ENCODE measurements at places on chromosomes 3 and 15.

DNA sequence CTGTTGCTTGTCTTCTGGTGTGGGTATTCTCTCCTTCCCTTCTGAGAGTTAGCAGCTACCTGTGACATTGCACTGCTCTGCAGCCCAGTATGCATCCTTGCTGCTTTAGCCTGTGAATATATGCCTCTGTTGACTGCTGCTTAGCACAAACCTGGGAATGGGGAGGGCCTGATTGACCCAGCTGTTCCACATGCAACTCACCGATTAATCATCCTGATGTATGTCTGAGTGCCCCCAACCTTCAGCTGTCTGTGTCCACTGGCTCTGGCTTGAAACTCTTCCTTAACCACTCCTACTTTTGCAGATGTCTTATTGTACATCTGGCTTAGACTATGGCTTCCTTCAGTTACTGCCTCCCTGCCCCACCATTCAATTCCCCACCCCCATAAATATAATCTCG, 119.1 kb downstream of the RASA2 start:
- DNase-seq, result no peak

DNA sequence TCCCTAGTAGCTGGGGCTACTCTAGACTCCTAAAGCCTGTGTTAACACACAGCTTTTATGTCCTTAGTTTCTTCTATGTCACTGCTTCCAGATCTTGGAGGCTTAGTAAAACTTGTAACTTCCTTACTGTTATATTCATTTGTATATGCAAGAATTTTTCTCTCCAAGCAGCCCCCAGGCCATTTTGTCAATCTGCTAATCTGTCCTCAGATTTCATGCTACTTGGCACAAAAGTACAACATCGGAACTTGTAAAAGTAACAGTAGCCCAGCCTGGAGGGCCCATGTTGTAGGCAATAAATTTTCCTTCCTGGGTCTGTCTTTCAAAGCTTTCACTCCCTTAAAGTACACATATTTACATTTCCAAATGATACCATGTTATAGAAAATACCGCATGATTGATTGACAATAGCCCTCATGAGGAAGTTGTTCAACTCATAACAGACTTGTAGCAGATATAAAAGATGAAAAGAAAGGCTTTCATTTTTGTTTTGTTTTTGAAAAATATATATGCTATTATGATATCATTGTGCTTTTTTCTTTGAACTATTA, 324.2 kb downstream of the NEK10 start:
- no peak for DNase-seq

- DNase-seq, result no peak
Measured at GRCh38 chr15:55654561-55655031, 66.5 kb upstream of the PYGO1 start.

DNA sequence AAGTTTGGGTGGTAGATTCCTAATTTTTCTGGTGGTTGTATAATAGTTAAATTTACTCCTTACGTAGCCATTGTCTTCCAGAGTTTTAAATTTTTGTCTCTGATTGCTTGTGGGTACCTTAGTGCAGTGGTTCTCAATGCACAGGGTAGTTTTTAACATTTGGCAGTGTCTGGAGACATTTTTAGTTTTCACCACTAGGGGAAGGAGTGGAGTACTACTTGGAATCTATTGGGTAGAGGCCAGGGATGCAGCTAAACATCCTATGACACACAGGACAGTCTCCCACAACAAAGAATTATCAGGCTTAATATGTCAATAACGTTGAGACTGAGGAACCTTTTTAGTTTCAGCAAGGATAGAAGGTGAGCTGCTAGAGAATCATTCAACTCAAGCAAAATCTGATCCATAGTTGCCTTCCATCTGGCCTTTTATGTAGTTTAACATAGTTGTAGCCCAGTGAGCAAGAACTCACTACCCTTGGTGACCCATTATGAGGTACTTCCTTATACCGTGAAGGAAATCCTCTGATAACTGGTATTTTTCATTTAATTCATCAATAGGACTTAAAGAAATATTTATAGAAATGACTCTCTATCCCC, 8.6 kb upstream of the STX19 start:
- DNase-seq, result peak; percentile 8

DNA sequence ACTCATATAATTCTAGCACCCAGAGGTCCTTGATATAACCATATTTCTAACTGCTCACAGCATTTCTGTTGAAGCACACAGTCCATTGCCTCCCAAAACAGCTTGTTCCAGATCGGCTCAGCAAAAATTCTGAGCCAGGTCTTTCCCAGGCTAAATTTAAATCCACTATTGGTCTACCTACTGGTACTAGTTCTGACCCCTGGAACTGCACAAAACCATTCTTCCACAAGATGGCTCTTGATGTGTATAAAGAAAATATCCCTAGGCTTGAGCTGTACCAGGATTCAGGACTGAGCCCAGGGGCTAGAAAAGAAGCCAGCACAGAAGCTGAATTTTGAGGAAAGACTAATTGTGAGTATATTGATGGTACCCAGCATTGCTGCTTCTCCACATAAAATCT, 75.4 kb upstream of the ABHD17C start:
- no peak for DNase-seq

DNA sequence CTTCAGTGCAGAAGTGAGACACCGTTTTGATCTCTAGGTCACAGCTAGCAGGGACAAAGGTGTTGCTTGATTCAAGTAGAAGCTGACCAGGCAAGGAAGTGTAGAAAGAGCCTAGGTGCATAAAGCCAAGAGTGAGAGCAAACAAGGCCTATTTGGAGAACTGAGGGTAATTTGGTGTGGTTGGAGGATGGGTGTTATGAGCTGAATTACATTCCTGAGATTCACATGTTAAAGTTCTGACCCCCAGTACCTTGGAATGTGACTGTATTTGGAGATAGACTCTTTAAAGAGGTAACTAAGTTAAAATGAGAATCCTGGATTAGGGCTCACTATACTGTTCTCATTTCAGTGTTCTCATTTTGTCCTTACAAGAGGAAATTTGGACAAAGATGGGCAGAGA, 191.3 kb downstream of the ZMAT3 start:
- DNase-seq, result no peak

DNA sequence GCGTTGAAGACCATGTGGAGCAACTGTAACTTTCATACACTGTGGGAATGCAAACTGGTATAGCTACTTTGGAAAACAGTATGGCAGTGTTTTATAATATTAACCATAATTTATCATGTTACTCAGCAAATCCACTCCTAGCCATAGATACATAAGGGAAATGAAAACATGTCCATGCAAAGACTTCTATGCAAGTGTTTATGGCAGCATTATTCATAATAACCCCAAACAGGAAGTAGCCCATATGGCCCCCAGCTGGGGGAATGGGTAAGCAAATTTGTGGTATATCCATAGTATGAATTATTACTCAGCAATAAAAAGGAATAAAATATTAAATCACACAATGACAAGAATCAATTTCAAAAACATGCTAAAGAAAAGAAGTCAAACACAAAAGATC, 23.0 kb upstream of the GATA2 start:
- DNase-seq, result peak; percentile 20

DNA sequence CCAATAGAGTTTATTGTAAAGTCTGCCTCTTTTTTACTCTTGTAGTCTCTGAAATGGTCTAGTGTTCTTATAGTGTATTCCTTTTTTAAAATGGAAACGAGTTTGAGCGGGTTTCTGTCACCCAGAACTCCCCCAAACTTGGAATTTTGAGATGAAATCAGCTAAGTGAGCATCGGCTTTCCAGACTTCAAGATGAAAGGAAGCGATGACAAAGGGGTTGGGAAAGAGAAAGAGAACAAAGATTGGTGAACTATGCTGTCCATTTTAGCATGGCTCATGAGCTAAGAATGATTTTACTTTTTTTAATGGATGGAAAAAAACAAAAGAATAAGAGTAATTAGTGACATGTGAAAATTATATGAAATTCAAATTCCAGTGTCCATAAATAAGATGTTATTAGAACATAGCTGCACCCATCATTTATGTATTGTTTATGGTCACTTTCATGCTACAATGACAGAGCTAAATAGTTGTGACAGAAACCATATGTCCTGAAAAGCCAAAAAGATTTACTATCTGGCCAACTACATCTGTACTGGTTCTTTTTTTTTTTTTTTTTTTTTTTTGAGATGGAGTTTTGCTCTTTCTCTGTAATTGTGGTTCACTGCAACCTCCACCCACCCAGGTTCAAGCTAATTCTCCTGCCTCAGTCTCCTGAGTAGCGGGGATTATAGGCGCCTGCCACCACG, 52.7 kb upstream of the PDZRN3 start:
- DNase-seq, result no peak

GRCh38 chr15:43977072-43977884, 150.5 kb downstream of the WDR76 start:
- DNase-seq, result no peak

DNA sequence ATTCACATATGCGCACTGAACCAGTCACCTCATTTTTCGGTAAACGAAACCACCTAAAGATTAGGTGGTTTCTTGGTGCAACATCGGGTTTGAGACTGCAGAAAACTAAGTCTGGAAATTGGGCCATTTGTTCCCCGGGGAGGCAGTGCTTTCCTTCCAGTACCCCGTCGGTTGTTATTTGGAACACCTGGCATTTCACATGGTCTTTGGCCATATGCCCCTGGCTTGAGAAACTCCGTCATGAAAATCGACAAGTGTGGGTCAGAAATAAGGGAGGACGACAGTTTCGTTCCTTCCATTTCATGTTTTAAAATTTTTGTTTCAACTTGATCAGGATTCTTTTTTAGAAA, 544 bp upstream of the GATM start:
- no peak for DNase-seq

- DNase-seq, result no peak
Measured at GRCh38 chr3:149314807-149315578, 18.4 kb downstream of the TM4SF18 start.

DNA sequence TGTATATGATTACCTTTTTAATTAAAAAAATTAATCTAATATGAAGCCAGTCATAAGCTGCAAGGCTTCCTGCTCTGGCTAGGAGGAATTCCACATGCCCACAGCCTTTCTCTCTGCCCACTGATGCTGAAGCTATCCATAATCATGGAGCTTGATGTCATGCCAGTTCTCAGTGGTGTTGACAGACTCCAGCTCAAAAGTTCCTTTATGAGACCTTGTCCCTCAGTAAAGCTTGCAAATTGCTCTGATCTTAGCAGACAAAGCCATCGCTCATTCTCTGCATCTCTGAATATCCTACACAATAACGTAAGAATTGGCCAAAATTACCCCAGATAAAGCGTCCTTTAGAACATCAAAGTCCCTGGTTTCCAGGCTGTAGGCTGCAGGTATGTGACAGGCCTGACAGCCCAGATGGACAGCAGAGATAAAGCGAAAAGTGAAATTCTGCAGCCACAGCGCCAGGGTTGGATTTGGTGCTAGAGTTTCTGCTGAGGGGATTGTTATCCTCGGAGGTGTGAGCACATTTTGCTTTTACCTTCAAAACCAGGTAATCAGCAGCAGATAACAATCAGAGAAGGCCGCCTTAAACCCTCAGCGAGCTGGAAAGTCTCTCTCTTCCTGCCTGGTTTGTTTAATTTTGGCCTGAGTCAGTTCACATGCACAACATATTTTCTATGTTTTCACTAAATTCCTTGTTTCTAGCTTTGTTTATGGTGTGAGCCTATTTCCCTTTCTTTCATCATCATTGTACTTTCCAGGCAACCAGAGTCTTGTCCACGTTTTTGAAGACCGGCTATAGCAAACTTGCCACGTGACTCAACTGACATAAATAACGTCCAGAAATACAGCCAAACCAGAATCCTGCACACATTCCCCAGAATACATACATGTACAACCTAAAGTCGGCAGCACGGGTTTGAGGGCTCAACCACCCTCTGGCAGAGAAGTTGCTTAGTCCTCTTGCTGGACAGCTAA, 36.6 kb upstream of the ALDH1A3 start:
- no peak for DNase-seq

DNA sequence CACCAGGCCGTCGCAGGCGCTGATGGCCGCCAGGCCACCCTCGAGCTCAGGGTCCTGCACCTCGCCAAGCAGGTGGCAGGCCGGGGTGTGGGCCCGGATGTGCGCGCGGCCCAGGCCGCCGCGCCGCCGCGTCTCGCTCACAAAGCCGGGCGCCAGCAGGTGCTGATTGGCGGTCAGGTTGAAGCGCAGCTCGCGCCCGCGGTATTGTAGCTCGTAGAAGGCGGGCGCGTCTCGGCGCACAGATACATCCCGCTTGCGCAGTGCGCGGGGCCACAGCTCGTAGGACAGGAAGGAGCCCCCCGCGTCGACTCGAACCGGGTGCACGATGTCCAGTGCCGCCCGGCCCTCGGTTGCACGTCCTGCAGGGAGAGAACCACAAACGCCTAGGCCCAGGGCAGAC, 11.1 kb downstream of the ADAMTS7 start:
- DNase-seq, result no peak

All from suppressor macrophage (primary cell).